ENCODE measurements at places on chromosomes 1 and 21.

DNA sequence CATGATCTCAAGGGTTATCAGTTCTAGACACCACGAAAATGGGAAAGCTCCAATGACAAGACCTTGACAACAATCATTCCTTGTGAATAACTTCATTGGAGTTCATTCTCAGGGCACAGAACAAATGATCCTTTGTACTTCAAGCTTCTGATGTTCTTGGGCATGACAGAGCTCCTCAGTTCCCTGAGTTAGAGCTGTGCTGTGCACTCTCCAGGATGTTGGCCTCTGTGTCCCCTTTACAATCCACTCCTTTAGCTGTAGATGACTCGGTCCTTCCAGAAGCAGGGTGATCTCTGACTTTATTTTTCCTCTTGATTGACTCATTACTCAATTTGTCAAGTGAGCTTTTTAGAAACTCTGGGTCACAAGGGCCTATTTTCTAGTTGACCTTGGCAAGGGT lies 3.9 kb upstream of the FAM78B start:
- no peak for DNase-seq

DNA sequence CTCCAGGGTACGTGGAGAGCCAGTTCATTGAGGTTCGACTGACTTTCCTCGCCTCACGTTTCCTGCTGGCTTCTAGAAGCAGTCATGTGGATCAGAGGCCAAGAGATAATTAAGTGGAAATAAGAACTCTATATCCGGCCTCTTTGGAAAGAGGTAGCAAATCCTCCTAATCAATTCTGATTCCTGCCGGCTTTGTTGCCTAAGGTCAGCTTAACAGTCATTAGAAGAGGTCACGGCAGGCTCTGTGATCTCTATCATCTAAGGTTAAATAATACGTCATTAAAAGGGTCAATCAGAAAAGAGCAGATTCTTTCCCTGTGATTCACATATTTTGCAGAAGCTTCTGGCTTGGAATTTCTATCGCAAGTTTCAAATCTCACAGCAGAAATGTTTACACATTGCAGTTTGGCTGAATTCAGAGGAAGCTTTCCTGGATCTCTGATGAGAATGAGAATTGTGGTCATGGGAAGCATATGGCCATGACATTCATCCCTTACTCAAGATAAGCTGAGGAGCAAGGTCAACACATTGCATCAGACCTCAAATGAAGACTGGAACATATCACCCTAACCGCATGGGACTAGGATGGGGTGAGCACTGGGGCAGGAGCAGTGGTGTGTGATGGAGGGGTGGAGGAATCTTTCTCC lies 189.4 kb downstream of the PBX1 start:
- DNase-seq: no peak

DNA sequence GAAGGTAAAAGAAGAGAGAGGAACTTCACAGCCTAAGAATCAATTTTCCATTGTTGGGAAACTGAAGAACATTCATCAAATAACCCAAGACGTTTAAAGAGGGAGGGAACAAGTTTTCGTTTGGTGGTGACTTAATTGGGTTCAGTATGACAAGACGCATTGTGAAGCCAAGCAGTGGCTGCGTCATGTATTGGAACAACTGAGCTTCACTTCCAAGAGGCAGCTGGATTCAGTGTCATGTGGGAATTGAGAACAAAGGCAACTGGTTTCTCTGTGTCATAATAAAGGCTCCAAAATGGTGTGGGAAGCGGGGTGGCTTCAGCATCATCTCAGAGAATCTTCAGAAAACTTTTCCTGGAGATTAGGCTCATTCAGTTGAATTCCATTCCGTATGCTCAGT lies 29.8 kb upstream of the RC3H1 start:
- DNase-seq: peak; percentile 21

- no peak for DNase-seq
Observed at GRCh38 chr1:116495535-116495934, 75.3 kb downstream of the CD58 start.

DNA sequence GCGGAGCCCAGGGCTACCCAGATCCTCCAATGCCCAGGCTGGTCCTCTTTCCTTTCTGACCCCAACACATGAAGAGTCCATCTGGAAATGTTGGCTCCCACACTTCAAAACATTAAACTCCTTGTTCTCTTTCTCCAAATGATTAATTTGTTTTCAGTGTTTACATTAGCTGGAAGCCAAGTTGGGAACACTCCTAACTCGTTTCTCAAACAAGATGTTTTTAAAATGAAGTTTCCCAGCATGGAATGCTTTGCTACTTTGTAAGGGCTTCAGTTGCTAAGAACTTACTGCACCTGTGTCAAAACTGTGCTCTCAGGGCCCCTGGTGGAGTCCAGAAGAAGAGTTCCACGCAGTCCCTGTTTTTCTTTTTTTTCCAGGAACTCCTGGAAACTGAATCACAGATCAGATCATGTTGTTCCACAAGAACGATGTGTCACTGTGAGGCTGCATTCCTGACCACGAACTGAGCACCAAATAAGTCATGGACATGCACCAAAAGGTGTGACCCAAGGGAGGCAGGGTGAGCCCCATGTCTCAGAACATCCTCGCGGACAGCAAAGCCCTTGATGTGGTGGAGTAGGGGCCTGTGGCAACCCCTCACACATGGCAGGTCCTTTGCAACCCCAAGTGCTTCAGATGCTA lies 257.3 kb downstream of the KCNJ6 start:
- DNase-seq: no peak

DNA sequence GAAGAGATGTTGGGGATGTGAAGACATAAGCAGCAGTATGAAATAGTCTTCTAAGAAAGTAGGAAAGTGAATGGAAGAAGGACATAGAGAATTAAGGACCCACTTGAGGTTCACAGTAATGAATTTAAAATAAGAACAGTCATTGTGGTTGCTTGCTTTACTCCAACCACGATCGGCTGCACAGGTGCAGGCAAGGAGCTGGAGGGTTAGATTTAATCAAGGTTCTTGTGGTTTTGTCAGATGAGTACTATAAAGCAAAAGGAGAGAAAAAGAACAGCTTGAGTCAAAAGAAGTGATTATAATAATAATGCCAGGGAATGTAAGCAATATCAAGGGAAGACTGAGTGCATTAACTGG lies 46.1 kb upstream of the RBM34 start:
- DNase-seq: no peak

- peak; percentile 33 for DNase-seq
Observed at GRCh38 chr21:44337941-44338895, 972 bp downstream of the CFAP410 start.

GRCh38 chr1:211287218-211287617 lies 28.1 kb downstream of the RCOR3 start:
- DNase-seq: peak; percentile 37

DNA sequence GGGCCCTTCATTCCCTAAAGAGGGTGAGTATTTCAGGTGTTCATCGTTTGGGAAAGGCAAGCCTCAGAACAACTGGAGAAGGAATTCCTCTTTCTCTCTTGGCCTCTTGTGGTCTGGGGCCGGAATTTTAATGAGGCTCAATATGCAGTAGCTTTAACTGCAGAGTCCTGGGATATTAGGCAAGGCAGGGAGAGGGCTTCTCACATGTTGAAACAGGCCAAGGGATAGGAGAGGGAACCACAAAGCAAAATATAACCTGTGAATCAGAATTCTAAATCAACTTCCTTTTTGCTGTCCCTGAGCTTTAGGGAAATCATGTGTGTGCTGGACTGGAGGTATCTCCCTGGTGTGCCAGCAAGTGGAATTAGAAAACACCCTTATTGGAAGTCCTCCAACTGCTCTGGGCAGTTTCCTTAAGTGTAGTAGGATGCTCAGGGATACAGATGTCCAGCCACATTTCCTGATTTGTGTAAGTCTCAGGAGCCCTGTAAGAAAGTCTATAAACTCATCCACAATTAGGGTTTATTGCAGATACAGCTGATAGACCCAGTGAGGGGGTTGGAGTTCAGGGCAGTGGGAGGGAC lies 215.8 kb upstream of the ZRANB2 start:
- no peak for DNase-seq
